ENCODE measurements at places on chromosomes 11 and 22.

GRCh38 chr11:118437208-118438125, 1.2 kb downstream of the KMT2A start:
- DNase-seq, result peak; percentile 15

- no peak for DNase-seq
These were observed 2.0 kb upstream of the CLDN5 start for GRCh38 chr22:19526076-19526701.

- peak; percentile 26 for DNase-seq
These were observed 48.1 kb upstream of the GRAMD1B start for GRCh38 chr11:123381817-123382554.

- DNase-seq, result peak; percentile 17
These were observed 15.2 kb upstream of the TH start for GRCh38 chr11:2186669-2187279.

DNA sequence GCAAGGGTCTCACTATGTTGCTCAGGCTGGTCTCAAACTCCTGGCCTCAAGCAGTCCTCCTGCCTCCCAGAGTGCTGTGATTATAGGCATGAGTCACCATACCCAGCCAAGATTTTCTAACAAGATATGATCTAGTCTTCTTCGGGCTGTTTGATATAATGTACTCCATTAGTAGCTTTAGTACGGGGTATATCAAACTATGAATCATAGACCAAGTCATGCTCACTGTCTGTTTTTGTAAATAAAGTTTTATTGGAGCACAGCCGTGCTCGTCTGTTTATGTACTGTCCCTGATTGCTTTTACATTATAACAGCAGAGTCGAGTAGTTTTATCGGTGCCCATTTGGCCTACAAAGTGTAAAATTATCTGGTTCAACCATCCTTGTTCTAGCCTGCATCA, 43.9 kb upstream of the GRIK4 start:
- DNase-seq, result no peak

GRCh38 chr22:49853981-49854831, 562 bp downstream of the ZBED4 start:
- DNase-seq, result no peak

- no peak for DNase-seq
These were observed 10.8 kb downstream of the AHNAK start for GRCh38 chr11:62535802-62536201.

GRCh38 chr11:86987679-86988078, 32.5 kb upstream of the FZD4 start:
- DNase-seq, result no peak

GRCh38 chr11:119764108-119764868, 35.3 kb upstream of the NECTIN1 start:
- DNase-seq, result no peak

DNA sequence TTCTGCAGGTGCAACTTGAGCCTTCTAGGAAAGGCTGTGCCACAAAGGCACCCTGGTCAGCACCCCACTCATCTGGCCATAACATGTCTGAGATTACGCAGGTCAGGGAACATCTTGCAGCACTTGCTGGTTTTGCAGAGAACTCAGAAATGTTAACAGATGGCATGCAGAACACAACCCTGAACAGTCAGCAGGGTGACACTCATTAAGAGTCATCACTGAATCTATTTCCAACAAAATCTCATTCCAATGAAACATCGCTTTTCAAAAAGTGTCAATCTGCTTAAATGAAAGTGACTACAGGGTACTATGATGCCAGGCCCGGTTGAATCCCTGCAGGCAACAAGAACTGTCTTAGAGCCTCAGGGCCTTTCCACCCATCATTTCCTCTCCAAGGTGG, 369.8 kb upstream of the CCDC90B start:
- DNase-seq, result no peak

- no peak for DNase-seq
These were observed 292.5 kb downstream of the TMEM135 start for GRCh38 chr11:87330187-87330601.

- DNase-seq, result no peak
These were observed 81.2 kb downstream of the WNT11 start for GRCh38 chr11:76124905-76125770.

DNA sequence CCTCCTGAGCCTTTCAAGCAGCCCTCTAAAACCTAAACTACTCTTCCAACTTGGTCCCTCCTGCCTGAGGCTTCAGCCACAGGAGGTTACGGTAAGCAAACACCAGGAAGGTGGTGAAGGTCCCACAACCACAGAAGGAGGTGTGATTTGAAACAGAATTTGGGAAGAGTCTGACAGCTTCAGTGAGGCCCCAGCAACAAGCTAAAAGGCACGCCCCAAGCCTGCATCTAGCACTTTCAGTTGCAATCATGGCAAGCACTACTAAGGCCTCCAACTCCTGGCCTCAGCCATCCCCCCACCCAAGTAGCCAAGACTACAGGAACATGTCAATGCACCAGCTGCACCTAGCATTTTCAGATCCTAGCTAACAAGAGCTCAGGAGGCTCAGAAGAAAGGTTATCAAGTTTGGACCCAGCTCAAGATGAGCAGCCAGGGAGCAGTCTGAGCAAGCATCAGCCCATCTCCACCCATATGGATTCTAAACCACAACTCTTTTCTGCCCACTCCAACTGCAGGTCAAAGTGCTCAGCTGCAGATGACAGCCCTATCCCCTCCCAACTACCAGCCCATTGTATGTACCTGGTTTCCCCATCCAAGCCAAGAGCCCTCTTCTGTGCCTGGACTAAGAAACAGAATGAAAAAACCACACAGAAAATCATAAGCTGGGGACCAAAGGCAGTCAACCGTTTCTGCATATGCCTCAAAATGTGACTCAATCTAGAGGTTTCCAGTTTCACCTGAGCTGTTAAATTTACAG, 10.4 kb upstream of the AHNAK start:
- no peak for DNase-seq

DNA sequence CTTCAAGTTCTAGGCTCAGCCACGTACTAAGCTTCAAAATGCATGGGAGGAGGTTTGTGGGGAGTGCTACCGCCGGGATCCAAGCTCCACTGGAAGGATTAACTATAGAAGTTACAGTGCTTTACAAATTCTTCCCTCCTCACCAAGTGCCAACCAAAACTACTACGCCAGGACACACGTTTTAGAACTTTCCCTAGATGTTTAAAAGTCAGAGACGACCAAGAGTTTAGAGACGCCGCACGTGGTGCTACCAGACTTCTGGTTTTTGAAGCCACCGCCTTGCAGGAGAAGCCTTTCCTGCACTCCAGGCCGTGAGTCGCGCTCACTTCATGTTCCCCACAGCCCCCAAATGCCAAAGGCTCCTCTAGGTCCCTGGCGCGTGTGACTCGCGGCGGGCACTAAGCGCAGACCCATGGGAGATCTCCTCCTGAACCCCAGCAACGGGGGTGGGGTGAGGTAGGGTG, 734 bp downstream of the SNU13 start:
- no peak for DNase-seq

- DNase-seq, result no peak
These were observed 67.3 kb downstream of the RTL6 start for GRCh38 chr22:44430716-44431115.

DNA sequence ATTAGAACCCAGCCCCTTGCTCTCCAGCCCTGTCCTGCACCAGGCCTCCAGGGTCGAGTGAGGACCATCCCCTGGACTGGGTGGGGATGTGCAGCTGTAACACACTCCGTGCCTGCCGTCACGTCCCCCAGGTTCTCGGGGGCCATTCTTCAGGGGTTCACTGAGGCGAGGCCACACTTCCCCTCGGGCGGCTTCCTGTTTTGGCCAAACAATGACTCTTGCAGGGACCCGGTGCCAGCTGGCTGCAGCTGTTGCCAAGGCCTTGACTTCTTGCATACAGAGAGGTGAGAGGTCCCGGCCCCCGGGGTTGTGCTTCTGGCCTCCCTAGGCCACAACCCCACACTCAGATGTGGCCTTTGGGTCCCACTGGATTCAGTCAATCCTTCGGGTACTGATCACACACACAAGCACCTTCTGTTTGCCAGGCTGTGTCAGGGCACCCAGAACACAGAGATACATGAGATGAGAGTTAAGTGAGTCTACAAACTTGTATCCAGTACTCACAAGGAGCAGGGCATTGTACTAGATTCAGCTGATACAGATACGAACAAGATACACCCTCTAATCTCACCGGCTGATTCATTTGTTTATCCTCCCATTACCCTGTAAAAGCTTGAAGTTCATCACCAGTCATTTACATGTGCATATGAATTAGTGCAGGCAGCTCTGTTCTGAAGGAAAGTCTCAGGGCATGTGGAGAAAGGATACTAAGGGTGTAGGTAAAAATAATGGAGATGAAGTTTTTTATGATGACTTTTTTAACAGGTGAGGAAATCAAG, 32.9 kb downstream of the LRRC32 start:
- DNase-seq, result no peak

DNA sequence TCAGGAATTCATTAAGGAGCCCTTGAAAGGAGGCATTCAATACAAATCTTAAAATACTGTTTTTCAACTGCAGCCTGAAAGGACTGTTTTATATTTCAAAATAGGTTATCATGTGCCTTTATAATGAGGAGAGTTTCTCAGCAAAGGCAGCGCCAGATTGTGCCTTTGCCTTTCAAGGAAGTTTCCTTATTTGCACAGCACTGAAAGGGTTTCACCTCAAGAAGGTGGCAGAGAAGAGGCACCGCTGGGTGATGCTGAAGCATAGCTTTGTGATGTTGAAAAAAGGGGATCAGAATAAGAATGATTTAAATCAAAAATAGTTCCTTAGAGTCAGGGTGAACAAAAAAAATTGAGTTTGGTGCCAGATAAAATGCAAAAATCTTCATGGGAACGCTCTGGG, 601.0 kb upstream of the KIRREL3 start:
- no peak for DNase-seq

- no peak for DNase-seq
These were observed 35.9 kb downstream of the SGSM3 start for GRCh38 chr22:40406063-40406890.

DNA sequence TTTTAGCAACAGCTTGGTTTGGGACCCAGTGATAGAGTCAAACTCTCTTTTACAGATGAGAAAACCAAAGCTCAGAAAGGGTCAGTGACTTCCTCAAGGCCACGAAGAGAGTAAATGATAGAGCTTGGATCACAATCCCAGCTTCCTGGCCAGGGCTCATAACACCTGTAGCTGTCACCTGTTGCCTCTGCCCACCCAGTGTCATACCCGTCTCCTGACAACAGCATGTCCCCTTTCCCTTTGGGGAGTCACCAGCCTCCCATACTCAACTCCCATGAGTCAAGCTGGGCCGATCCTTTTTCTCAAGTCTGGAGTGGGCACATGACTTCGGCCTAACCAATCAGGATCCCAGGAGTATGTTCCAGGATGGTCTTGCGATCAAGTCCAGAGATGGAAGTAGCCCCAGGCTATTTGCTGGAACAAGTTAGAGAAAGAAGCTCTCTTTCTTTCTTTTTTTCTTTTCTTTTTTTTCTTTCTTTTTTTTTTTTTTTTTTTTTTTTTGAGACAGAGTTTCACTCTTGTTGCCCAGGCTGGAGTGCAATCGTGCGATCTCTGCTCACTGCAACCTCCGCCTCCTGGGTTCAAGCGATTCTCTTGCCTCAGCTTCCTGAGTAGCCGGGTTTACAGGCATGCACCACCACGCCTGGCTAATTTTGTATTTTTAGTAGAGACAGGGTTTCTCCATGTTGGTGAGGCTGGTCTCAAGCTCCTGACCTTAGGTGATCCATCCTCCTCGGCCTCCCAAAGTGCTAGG, 27.8 kb upstream of the MYH9 start:
- DNase-seq, result no peak

GRCh38 chr11:48047616-48048015, 67.3 kb downstream of the PTPRJ start:
- DNase-seq, result no peak

DNA sequence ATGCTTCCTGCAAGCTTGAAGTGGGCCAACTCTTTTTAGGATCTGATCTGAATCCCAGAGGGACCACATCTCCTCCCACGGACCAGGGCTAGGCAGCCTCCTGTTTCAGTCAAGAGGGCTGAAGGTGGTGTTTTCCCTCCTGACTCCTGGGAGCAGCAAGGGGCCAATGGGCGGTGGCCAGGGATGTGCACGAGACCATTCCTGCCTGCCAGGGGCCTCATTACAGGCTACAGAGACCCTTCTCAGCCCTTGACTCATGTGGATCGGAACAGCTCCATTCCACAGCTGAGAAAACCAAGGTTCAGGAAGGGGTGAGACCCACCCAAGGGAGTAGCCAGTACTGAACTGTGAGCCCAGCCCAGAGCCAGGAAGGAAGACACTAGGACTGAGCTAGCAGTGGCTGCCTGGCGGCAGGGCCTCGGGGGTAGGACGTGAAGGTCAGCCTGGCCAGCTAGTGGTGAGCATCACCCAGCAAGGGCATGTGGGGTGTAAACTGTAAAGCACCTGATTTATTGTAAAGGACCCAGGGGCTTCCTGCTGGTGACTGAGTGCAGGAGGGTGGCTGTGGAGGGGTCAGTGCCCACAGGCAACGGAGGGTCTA, 3.4 kb upstream of the P2RY6 start:
- DNase-seq, result no peak

DNA sequence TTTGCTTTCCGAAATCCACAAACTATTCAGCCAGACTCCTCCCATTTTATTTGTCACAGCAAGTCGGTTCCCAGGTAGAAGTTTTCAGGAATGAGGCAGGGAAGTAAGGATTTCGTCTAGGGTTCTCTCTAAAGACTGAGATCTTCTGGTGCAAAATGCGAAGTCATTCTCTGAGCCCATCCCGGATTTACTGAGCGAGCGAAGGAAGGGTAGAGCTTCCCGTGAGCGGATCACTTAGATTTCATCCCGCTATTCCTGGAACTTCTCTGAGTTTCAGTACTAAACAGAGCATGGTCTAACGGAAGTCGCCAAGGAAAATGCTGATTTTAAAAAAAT, 3.1 kb upstream of the CALCA start:
- no peak for DNase-seq

DNA sequence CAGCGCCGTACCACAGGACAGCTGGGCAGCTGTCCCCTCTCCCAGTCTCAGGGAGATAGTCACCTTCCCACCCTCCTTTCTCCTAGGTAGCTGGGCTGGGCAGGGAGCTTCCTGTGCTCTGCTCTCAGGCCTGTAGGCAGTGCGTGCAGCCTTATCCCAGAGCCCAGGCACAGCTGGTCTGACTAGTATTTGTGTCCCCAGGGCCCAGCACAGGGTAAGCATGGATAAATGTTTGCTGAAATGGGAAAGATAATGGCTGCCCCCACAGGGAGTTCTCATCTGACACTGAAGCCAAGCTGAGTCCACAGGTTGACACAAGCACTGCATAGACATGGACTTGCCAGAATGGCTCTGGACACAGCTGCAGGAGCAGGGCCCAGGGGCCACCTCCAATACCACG, 9.8 kb downstream of the SLC15A3 start:
- no peak for DNase-seq

Measured in stimulated activated CD8-positive, alpha-beta memory T cell treated with anti-CD3 and anti-CD28 coated beads, Interleukin-7, amount 100 ng/mL, for 24 hours (primary cell).